ENCODE measurements at places on chromosomes 5 and 9. TPM values are rescaled to one million over a fixed set of nuclear protein-coding genes. Genes with fewer than 3 reads are reported as not detected.

SERINC5 gene
- 52.1 TPM for polyA plus RNA-seq

TLE4 gene
- polyA plus RNA-seq: 73.8 TPM

IFNA21 gene
- not detected for polyA plus RNA-seq

C5orf52 gene
- not detected for polyA plus RNA-seq

DNA sequence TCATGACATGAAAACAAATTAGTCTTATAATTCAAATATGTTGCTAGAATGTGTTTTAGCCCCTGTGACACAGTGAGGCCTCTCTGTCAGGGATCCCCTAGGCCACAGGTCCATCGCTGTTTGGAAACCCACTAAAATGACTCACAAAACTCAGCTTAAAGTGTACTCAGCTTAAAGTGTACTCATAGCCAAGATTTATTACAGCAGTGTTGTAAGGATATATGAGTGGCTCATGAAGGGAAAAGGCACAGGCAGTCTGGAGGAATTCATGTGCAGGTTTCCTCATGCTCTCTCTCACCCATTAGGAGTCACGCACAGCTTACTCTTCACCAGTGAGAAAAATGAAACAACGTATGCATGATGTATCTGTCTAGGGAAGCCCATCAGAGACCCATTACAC lies 24.4 kb upstream of the TGFBI start:
- no peak for DNase-seq

DNA sequence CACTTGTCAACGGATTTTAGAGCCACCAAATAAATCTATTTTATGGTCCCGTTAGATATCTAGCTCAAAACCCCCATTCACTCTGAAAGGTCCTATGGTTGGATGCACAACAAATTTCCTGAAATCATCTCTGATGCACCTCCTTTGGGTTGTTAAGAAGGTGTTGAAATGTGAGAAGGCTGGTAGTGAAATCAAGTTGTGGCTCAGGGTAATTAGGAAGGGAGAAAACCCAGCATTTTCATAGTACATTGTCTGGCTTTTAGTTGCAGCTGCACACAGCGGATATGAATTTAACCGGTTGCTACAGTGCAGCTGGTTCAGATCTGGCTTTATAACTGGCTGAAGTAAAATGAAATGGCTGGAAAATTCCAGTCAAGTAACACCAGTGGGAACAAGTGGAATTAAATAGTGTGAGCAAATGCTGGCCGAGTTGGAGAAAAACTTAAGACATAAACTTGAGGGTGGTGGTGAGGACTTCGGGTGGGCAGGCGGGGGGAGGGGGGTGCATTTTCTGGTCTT lies 17.6 kb downstream of the RGMB start:
- no peak for DNase-seq

GRCh38 chr9:126327714-126328185 lies 1.1 kb downstream of the MVB12B start:
- DNase-seq: no peak

DNA sequence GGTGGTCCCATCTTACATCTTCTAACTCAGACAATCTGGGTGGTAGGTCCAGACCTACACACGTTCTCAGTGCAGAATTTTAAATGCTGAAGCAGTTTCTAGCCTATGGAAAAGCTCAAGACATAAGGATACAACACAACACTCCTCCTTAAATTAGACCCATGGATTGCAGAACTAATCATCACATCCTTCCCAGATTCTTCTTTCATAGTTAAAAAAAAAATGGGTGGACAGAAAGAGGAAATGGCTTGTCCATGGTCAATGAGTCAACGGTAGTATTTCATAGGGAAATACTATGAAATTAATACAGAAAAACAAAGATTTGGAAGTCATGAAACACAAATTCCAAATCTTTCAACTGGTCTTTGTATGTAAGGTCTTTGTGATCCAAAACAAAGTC lies 106.9 kb downstream of the PAPPA start:
- DNase-seq: no peak

DNA sequence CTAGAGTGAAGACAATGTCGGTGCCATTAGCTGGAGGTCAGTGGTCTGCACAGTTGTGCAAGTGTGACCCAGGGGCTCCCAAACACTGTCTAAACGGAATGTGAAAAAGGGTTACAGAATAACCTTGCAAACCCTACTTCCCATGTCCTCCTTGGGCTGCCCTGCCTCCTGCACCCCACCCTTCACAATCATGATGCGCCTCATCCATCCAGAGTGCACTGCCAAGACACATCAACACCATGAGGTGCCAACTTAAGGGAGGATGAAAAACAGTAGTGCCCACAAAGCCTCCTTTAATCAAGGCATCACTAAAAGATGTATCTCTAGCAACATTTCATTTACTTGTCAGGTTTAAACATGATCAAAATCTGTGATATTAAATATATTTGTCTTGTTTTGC lies 87.1 kb downstream of the SETX start:
- DNase-seq: no peak

GRCh38 chr5:99398976-99399375 lies 470.2 kb upstream of the CHD1 start:
- DNase-seq: no peak

GRCh38 chr5:128135286-128135685 lies 51.7 kb downstream of the SLC12A2 start:
- no peak for DNase-seq

DNA sequence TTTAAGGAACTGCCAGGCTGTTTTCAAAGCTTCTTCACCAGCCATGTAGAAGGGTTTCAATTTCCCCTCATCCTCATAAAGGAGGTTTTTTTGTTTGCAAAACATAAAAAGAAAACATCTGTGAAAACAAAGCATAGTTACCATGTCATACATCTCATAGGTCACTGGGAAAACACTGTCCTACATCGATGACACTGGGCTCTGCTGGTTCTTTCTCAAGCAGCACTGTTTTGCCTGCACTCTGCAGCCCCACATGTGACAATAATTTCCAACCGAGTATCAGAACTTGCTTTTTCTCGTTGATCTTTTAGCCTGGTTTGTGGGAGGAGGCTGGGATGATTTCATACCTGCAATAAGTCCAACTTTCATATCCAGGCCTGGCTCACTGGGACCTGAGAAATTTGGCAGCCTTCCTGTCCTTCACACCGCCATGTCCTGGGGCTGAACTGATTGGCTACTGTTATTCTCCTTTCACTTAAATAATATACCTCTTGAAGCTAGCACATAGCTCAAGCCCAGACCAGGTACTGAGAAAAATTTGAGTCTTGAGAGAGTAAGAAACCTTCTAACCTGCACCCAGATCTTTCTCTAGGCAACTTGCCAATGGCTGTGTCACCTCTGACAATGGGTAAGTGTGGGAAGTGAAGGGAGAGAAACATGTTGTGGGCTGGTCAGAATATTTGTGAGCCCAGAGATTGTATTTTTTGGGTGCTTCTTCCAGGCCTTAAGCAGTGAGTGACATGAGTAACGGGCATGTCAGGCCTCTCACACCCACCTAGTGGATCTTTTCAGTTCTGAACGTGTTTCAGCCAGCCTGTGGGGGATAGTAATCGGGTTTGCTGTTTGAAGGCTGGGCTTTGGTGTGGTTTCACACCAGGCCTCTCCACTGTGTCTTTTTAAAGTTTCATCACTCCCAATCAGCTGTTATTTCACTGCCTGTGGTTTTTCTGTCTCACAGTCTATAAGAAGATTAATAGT lies 502.8 kb downstream of the NTRK2 start:
- no peak for DNase-seq

- no peak for DNase-seq
Measured at GRCh38 chr5:33650911-33651310, 210.1 kb downstream of the TARS1 start.

- no peak for DNase-seq
Measured at GRCh38 chr9:120927269-120928014, 846 bp upstream of the TRAF1 start.

- DNase-seq: no peak
Measured at GRCh38 chr5:82538339-82539034, 260.3 kb upstream of the RPS23 start.

GRCh38 chr5:9781890-9782289 lies 151.7 kb upstream of the TAS2R1 start:
- no peak for DNase-seq
